Stimulated activated CD8-positive, alpha-beta memory T cell treated with anti-CD3 and anti-CD28 coated beads, Interleukin-2, amount 100 ng/mL, for 1 hour (primary cell): ENCODE measurements at places on chromosomes 13 and 19.

DNA sequence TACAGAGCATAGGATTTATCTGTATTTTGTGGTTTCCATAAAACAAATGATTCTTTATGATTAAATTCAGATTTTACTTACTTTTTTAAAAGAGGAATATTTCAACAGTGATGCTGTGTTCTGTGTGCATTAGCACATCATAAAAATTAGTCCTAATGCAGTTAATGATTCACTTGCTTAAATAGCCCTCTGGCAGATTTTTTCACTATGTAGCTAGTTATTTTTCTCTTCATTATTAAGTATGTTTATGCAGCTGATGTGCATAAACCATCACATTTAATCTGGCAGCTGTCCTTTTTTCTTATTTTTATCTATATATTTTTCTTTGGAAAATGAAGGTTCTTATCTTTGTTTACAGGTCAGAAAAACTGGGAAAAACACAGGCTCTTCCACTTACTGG is 127.2 kb downstream of the ZNF486 start:
- no peak for DNase-seq

- no peak for DNase-seq
These were observed 1551.9 kb downstream of the EFNB2 start for GRCh38 chr13:104983601-104984000.

DNA sequence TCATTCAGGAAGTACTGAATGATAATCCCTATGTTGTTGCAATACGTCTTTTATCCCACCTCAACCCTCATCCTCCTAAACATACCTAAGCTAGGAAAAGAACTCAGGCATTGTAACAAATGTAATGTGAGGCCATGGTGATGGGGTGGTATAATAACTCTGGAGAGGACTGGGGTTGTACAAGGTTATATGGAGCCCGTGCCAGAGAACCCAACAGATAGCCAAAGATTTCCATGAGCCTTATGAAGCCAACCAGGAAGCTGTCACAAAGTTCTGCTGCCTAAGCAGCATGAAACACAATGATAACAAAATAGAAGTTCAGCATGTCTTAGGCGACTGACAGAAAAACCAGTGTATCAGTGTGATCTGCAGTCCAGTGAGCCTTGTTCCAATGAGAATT is 394.1 kb upstream of the NBEA start:
- DNase-seq: no peak

GRCh38 chr19:40502647-40503319 is 36.0 kb downstream of the SPTBN4 start:
- DNase-seq: no peak

DNA sequence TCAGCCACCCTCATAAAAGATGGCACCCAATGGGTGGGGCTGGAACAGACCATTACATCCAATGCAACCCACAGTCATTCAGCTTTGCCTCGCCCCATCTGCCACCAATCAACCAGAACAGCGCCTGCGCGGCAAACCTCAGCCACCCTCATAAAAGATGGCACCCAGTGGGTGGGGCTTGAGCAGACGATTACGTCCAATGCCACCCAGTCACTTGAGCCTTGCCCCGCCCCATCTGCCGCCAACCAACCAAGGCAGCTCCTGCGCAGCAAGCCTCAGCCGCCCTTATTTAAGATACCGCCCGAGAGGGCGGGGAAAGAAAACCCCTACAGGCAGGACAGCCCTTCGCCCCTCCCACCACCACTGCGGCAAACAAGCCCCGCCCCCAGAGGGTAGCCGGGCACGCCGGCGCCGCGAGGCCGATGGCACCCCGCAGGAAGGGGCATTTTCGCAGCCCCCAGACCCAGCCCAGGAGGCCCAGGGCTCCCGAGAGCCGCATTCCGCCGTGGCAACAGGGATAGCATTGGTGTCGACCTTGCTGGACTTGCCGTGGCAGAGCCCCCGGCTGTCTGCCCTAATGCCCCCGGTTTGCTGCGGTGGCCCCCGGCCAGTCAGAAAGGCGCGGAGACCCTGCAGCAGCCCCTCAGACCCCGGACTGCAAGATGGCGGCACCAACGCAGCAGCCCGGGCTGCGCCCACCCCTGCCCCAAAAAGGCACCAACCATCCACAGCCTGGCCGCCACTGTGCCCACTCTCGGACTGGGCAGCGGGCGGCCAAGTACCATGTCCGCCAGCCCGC is 675 bp downstream of the PEG3 start:
- no peak for DNase-seq

GRCh38 chr13:113729187-113730019 is 29.6 kb upstream of the TMEM255B start:
- no peak for DNase-seq

DNA sequence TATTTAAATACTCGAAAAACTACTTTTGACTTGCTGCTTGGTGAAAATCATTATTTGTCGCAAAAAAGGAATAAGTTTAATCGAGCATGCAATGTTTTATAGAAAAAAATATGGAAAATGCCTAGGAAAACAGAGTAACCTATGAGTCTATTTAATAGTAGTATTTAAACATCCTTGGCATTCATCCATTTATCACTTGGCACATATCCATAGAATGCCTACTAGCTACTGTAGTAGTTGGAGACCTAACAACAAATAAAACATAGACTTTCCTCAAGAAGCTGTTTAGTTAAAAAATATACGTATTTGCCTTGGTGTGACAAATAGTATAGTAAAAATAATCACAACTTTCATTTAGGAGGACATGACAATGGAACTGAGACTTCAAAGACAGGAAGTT is 302.1 kb downstream of the DIAPH3 start:
- no peak for DNase-seq

GRCh38 chr13:37884674-37885073 is 15.1 kb upstream of the TRPC4 start:
- DNase-seq: no peak

DNA sequence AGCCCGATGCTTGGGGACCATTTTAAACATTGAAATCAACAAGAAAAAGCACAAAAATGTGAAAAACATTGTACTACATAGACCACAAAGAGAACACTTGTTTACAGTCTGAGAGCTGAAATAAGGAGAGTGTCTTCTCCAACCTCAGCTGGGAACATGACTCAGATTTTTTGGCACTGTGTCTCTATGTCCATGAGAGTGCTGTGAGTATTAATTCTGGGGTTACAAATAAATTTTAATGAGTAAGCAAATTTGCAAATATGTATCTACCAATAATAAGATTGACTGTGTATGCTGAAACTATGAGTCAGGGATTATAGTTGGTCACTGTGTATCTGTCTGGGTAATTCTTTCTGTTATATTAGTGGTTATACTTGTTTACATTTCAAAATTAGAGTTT is 174.0 kb downstream of the DCT start:
- DNase-seq: no peak

DNA sequence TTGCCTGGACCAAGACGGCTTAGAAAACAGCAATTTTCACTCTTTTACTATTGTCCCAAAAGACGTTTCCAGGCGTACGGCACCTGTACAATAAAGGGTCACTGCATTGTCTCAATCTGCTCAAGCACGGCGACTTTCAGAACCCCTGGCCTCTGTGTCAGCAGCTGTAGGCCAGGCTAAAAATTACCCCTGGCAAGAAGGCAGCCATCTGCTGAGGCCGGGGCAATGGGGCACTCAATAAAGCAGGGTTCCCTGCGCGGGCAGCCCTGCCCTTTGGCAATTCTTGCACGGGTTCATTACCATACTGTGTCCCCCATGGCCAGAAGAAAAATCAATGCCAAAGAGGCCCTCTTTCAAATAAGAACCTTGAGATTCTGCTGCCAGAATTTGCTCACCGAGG is 52.1 kb downstream of the STK24 start:
- DNase-seq: no peak

- no peak for DNase-seq
These were observed 67.4 kb upstream of the EDNRB start for GRCh38 chr13:77985866-77986636.

GRCh38 chr19:55209693-55210472 is 582 bp upstream of the PTPRH start:
- no peak for DNase-seq

- DNase-seq: no peak
These were observed 173.9 kb downstream of the ZIC5 start for GRCh38 chr13:99797691-99798090.

DNA sequence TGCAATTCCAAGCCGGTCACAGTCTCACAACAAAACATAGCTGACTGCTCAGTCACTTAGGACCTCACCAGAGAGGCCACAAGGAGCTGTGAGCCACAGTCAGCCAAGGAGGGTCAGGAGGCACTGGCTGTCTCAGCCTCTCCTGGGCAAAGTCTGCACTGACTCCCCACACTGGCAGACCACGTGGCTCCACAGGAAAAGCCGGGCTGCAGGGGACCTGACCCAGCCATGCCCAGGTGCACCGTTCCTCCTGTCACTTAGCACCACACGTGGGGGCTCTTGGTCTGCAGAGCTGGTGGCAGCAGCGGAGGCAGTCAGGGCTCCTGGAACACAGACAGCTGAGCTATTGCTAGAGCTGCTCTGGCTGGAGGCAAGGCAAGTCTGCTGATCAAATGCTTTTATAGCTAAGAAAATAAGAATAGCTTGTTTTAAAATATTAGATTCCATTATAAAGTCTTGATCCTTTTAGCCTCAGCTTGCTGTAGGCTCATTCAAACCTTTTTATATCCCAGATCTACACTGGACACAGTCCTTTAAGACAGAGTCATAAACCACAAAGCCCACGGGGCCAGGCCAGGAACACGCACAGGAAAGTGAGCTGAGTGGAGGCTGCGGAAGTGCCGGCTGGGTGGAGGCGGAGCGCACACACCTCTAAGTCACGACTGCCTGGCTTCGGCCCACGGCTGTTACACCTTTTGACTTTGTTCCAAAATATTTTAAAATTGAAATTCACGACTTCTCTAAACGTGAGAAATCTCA is 744.1 kb downstream of the UQCRFS1 start:
- peak; percentile 4 for DNase-seq

GRCh38 chr19:15118248-15118647 is 11.0 kb downstream of the SYDE1 start:
- no peak for DNase-seq

GRCh38 chr19:28846094-28846812 is 366.7 kb downstream of the UQCRFS1 start:
- no peak for DNase-seq

DNA sequence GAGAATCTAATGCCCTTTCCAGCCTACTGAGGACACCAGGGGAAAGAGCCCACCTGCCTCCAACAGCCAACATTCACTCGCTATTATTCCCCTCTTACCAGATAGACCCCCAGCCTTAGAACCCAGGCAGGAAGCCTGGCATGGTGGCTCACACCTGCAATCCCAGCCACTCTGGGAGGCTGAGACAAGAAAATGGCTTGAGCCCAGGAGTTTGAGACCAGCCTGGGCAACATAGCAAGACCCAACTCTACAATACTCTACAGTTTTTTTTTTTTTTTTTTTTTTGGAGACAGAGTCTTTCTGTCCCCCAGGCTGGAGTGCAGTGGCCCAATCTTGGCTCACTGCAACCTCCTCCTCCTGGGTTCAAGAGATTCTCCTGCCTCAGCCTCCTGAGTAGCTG is 3.5 kb upstream of the LMNB2 start:
- DNase-seq: no peak

DNA sequence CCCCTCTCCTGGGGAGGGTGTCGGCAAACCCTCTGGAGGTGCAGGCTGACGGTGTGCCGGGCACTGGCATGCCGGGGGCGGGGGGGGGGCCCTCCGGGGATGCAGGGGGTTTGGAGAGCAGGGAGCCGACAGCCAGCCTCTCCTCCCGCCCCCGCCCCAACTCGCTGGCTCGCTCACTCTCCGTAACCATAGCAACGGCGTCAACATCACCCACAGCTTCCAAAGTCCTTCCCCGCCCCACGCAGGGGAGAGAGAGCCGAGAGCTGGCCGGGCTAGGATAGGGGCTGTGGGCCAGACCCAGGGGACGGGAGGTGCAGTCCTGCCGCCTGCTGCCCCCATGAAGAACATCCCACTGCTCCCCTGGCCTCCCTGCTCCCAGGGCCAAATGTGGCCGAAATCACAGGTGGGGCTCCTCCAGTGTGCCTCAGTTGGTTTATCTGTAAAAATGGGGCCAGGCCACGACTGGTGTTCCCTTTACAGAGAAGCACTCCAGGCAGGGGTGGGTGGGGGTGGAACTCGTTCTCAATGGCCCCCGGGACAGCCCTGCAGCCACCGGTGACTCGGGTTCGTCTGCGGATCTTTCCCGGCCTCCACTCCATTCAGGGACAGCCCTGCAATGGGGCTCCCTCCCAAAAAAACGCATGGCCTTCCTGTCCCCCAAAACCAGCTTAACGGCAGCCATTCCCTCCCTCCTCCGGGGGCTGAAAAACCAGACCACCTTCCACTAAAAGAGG is 3.2 kb downstream of the KLF16 start:
- DNase-seq: no peak

DNA sequence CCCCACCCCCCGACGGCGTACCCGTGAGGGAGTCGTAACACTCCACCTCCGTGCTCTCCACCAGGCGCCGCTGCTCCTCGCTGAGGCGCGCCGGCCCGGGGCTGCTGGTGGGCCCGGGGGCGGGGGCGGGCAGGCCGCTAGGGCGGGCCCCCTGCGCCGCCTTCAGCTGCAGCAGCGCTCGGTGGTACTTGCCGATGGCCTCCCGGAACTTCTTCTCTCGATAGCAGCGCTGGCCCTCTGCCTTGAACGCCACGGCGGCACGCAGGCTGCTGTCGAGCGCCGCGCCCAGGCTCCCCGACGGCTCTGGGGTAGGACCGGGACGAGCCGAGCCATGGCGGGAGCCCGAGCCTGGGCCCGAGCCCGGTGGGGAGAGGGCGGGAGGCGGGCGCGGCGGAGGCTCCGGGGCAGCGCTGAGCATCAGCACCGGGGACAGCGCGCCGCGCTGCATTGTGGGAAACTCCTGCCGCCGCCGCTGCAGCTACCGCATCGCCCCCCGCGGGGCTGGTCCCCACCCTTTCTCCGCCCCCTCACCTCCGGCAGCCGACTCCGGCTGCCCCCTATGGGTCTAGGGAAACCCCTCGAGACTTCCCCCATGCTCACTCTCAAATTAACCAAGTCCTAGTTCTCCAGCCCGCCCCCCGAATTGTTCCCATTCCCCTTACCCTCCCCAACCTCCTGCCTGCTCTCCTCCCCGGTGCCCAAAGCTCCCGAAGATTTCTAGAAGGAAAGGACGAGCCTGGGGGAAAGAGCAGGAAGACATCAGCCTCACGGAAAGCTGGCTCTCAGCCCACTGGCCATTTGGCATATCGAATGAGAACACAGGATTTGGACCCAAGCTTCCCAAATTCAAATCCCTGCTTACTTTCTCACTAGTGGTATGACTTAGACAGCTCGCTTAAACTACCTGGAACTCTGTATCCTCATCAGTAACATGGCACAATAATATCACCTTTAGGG is at the start of gene TTC9B:
Gene TTC9B, minus strand, starts transcription at position 451 of the 957 bp plus-strand sequence. Its CDS starts 3 bp downstream, at position 448.
- no peak for DNase-seq
